ENCODE measurements at places on chromosomes 1 and 21. TPM values are rescaled to one million over a fixed set of nuclear protein-coding genes. Genes with fewer than 3 reads are reported as not detected.

PEA15 gene
- 37.6 TPM for total RNA-seq

RPRD2 gene
- total RNA-seq: 38.5 TPM

PLEKHN1 gene
- 1.1 TPM for total RNA-seq

CLCA1 gene
- total RNA-seq: not detected

ANKRD34A gene
- 0.22 TPM for total RNA-seq

- H3K27me3 ChIP-seq: no peaks in the 10 kb centered on the region
- peaks cover 4% of the 10 kb centered on the region for H3K36me3 ChIP-seq
- H3K27ac ChIP-seq: no peak overlapping the region
- no peak for DNase-seq
These were observed 12.0 kb upstream of the CTSS start for GRCh38 chr1:150777544-150777943.

GRCh38 chr1:210262897-210263272 lies 30.3 kb downstream of the SERTAD4 start:
- no peak for DNase-seq
- peaks cover 14% of the 10 kb centered on the region for H3K27me3 ChIP-seq
- H3K4me3 ChIP-seq: no peak overlapping the region
- no peaks in the 10 kb centered on the region for H3K36me3 ChIP-seq

DNA sequence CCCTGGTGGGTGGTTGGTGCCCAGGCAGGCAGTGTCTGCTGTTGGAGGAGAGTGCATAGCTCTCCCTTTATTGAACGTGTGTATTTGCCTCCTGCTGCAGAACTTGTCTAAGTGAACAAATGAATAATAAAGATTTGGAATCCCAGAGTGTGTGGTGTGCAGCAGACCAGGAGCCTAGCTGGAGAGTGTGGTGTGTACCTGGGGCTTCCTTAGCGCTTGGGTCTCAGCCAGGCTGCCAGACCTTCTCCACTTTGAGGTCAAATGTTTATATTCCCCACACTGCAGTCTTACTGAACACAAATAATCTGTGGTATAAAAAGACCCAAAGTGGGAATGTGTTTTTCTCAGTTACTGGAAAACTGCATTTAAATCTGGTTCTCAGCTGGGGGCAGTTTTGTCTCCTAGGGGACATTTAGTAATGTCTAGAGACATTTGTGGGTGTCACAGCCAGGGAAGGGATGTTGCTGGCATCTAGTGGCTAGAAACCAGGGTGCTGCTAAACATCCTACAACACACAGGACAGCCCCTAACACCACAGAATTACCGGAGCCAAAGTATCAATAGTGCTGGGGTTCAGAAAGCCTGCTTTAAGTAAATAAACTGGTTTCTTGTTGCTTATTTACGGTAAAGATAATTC lies 23.6 kb downstream of the SLC37A1 start:
- H3K27ac ChIP-seq: peak overlapping the region; percentile 12
- no peak overlapping the region for H3K4me3 ChIP-seq
- H3K27me3 ChIP-seq: no peaks in the 10 kb centered on the region
- peaks cover 22% of the 10 kb centered on the region for H3K36me3 ChIP-seq
- no peak for DNase-seq
- peaks cover 2% of the 10 kb centered on the region for H3K4me1 ChIP-seq

- H3K27me3 ChIP-seq: no peaks in the 10 kb centered on the region
- H3K4me3 ChIP-seq: no peak overlapping the region
- DNase-seq: no peak
- H3K4me1 ChIP-seq: no peaks in the 10 kb centered on the region
- H3K27ac ChIP-seq: no peak overlapping the region
These were observed 14.7 kb upstream of the AHCYL1 start for GRCh38 chr1:109969907-109970306.

DNA sequence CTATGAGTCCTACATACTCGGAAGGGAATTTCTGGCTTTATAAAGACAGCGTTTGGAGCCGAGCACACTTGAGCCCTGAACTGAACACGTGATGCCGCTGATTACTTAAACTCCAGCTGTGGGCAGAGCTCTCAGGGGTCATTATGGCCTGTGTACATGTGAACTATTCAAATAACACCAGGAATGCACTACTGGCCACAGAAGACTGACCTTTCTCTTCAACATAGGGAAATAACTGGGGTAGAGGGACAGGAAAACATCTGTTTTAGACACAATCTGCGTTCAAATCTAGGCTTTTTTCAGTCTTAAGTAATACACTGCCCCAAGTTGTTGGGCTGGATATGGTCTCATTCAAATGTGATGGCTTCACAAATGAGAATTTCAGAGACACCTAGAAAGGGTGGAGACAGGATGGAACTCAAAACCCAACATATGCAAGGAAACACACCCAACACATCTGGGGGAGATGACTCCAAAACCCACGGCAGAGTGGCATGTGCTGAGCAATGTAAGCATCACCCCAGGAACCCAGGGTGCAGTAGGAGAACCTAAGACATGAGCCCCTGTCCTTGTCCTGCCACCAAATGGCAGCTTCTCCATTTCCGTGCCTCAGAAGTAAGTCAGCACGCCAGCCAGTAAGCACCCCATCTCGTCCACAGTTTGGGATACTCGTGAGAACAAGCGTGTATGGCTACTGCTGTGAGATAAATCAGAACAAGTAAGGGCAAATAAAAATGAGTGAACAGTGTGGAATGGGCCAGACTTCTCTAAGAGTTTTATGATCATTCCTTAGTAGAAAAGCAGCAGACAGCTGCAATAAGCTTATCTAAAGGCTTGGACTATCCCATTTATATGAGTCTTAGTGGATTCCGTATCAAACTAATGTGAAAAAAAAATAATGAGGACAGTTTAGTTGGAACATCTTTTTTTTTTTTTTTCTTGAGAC lies 24.9 kb downstream of the NID1 start:
- H3K27ac ChIP-seq: peak overlapping the region; percentile 38
- DNase-seq: no peak
- peaks cover 8% of the 10 kb centered on the region for H3K4me1 ChIP-seq
- H3K27me3 ChIP-seq: no peaks in the 10 kb centered on the region
- no peak overlapping the region for H3K4me3 ChIP-seq

DNA sequence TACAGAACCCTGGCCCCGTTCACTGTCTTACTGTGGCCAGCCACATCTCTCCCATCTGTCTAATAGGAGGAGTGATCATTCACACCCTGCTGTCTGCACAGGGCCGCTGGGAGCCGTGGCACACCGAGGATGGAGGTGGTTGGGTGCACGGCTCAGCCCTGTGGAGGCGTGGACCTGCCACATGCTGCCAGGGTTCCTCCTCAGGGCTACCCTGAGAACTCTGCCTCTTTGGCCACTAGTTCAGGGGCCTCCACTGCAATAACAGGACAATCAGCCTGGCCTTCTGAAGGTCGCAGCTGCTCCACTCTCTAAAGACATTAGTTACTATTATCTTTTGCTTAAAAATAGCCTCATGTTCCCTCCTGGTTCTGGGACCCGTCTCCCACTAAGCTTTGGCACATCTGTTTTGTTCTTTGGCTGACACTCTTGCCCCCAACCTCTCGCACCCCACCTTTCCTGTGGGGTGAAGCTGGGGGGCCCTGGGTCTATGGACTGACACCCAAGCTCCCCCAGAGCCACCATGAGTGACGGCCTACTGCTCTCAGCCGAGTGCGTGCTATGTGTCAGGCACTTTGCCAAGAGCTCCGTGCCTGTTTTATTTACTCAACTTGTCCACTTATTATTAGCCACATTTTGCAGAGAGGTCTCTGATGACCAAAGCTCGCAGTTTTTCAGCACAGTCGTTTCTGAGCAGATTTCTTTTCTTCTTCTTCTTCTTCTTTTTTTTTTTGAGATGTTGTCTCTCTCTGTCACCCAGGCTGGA lies 66.3 kb downstream of the ARHGEF10L start:
- H3K4me3 ChIP-seq: no peak overlapping the region
- H3K27me3 ChIP-seq: peaks cover 4% of the 10 kb centered on the region
- H3K27ac ChIP-seq: no peak overlapping the region
- H3K4me1 ChIP-seq: no peaks in the 10 kb centered on the region
- DNase-seq: no peak
- peaks cover 6% of the 10 kb centered on the region for H3K36me3 ChIP-seq

- H3K27ac ChIP-seq: no peak overlapping the region
- no peak overlapping the region for H3K4me3 ChIP-seq
- H3K27me3 ChIP-seq: peaks cover 13% of the 10 kb centered on the region
- no peak for DNase-seq
- H3K4me1 ChIP-seq: no peaks in the 10 kb centered on the region
These were observed 109.6 kb downstream of the CRYAA start for GRCh38 chr21:43278359-43278758.

GRCh38 chr21:28632755-28633408 lies 359.8 kb downstream of the LTN1 start:
- H3K36me3 ChIP-seq: no peaks in the 10 kb centered on the region
- H3K4me3 ChIP-seq: no peak overlapping the region
- DNase-seq: no peak
- no peaks in the 10 kb centered on the region for H3K27me3 ChIP-seq
- no peak overlapping the region for H3K27ac ChIP-seq

GRCh38 chr1:15445390-15446122 lies 7.3 kb downstream of the CTRC start:
- H3K27ac ChIP-seq: no peak overlapping the region
- no peak for DNase-seq
- no peaks in the 10 kb centered on the region for H3K36me3 ChIP-seq
- peaks cover 2% of the 10 kb centered on the region for H3K4me1 ChIP-seq
- peaks cover 8% of the 10 kb centered on the region for H3K27me3 ChIP-seq
- H3K4me3 ChIP-seq: no peak overlapping the region

DNA sequence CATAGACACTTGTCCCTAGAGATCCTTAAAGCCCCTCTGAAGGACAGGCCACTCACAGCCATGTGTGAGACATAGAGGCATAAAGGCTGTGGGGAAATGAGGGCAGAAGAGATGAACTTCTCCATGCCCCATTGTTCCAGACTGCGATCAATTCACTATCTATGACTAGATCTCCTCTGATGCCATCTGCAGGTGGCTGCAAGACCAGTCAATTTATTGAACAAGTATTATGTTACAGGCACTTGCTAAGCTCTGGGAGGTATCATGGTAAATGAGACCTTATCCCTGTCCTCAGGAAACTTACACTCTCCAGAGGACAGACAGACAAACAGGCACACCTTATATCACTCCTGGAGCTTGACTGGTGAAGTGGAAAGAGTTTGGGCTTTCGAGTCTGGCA lies 22.9 kb downstream of the UBIAD1 start:
- no peaks in the 10 kb centered on the region for H3K27me3 ChIP-seq
- H3K4me1 ChIP-seq: peaks cover 9% of the 10 kb centered on the region
- DNase-seq: no peak

- H3K4me1 ChIP-seq: no peaks in the 10 kb centered on the region
- H3K27me3 ChIP-seq: no peaks in the 10 kb centered on the region
- DNase-seq: no peak
- H3K27ac ChIP-seq: no peak overlapping the region
- H3K36me3 ChIP-seq: no peaks in the 10 kb centered on the region
These were observed 10.7 kb downstream of the TMEM81 start for GRCh38 chr1:205073511-205073910.

DNA sequence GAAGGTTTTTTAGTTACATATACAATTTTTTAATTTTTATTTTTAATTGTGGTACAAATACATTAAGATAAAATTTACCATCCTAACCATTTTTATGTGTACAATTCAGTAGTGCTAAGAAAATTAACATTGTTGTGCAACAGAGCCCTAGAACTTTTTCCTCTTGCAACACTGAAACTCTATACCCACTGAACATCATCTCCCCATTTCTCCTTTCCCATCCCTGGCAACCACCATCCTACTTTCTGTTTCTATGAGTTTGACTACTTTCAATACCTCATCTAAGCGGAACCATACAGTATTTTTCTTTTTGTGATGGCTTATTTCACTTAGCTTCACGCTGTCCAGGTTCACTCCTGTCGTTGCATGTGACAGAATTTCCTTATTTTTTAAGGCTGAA lies 54.1 kb downstream of the PALMD start:
- no peak for DNase-seq
- no peak overlapping the region for H3K4me3 ChIP-seq
- H3K4me1 ChIP-seq: no peaks in the 10 kb centered on the region
- no peak overlapping the region for H3K27ac ChIP-seq
- H3K36me3 ChIP-seq: peaks cover 2% of the 10 kb centered on the region

GRCh38 chr1:11044849-11045427 lies 2.1 kb downstream of the MASP2 start:
- no peak for DNase-seq
- H3K36me3 ChIP-seq: no peaks in the 10 kb centered on the region
- H3K27me3 ChIP-seq: no peaks in the 10 kb centered on the region
- peaks cover 3% of the 10 kb centered on the region for H3K4me1 ChIP-seq
- H3K27ac ChIP-seq: no peak overlapping the region

DNA sequence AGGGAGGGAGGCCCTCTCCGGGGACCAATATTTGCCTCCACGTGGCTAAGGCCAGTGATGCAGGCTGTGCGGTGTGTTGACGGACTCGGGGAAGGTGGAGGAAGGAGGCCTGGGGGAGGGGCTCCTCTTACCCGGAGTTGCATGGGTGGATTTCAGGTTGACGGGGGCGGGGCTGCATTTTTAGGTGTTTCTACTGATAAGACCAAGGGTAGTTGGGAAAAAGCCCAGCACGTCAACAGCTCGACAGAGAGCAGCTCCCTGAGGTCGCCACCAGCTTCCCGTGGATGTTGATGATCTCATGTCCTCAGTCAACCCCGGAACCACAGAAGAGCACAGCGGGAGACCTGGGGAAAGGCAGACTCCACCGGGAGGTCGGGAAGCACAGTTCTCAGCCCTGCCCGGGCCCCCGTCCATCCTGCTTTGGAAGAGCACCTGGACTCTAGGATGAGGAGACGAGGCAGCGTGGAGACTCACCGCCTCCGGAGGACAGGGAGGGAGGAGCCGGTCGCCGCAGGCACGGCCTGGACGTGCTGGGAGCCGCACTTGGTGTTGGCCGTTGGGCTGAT lies 32.9 kb upstream of the COL6A1 start:
- H3K36me3 ChIP-seq: no peaks in the 10 kb centered on the region
- peaks cover 4% of the 10 kb centered on the region for H3K4me1 ChIP-seq
- H3K4me3 ChIP-seq: no peak overlapping the region
- DNase-seq: no peak

DNA sequence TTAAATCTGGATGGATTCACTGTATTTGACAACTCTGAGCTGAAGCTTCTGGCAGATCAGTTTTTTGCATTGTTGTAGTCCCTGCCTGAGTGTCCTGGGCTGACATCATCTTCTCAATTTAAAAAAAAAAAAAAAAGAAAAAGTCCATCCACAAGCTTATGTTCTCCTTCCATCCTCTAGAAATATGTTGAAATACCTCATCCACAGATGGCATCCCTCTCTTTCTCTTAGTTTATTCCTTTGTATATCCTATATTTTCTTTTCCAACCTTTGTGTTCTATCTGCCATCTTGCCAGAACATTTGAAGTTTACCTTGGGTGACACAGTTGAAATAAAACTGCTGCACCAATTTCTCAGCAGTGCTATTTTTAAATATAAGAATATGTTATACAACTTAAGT lies 184.4 kb upstream of the PKN2 start:
- no peaks in the 10 kb centered on the region for H3K36me3 ChIP-seq
- no peaks in the 10 kb centered on the region for H3K4me1 ChIP-seq
- no peak overlapping the region for H3K27ac ChIP-seq
- H3K27me3 ChIP-seq: no peaks in the 10 kb centered on the region
- H3K4me3 ChIP-seq: no peak overlapping the region

DNA sequence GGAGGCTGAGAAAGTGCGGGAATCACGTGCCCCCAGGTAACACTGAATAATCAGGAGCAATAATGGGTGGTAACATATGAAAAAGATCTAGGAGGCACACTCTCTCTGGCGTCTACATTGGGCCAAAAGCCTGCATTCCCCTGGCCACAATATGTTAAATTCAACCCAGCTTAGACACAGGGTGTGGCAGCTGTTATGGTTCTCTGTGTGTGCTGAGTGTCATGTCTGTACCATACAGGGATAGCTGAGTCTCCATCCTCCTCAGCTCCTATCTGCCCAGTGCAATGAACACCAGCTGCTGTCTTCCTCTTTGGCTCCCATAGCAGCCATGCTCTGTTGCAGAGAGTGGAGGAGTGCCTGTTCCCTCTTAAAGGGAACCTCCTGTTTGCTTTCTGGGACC lies 14.3 kb downstream of the S100A11 start:
- DNase-seq: no peak
- H3K4me1 ChIP-seq: peaks cover 18% of the 10 kb centered on the region
- H3K27me3 ChIP-seq: no peaks in the 10 kb centered on the region
- no peak overlapping the region for H3K4me3 ChIP-seq
